Natural killer cell (primary cell): ENCODE measurements at places on chromosomes 5 and 9. TPM values are rescaled to one million over a fixed set of nuclear protein-coding genes. Genes with fewer than 3 reads are reported as not detected.
A peak's percentile ranks its signal among the peaks of the same experiment; 100 is the strongest.

Gene COL23A1
- total RNA-seq, result not detected

Gene FOXE1
- total RNA-seq, result not detected

Gene VAV2
- 3.9 TPM for total RNA-seq

Gene SCGB3A2
- total RNA-seq, result 1.2 TPM

Gene SPINK7
- total RNA-seq, result not detected

Gene IL9
- total RNA-seq, result not detected

Gene CEP120
- total RNA-seq, result 51.2 TPM

Gene GFI1B
- 0.41 TPM for total RNA-seq

Gene SERF1A
- 11.8 TPM for total RNA-seq

Gene LCN6
- not detected for total RNA-seq

Gene NKD2
- not detected for total RNA-seq

Gene ADCY2
- total RNA-seq, result not detected

GRCh38 chr5:102130386-102130785 is 165.7 kb downstream of the SLCO4C1 start:
- no peaks in the 10 kb centered on the region for H3K4me1 ChIP-seq
- DNase-seq, result no peak
- no peaks in the 10 kb centered on the region for H3K27me3 ChIP-seq
- H3K4me3 ChIP-seq, result no peak overlapping the region
- no peak overlapping the region for H3K27ac ChIP-seq

- no peak for DNase-seq
- no peak overlapping the region for H3K4me3 ChIP-seq
- no peaks in the 10 kb centered on the region for H3K4me1 ChIP-seq
- no peak overlapping the region for H3K27ac ChIP-seq
Observed at GRCh38 chr9:87857141-87857947, 25.3 kb upstream of the SPATA31E1 start.

DNA sequence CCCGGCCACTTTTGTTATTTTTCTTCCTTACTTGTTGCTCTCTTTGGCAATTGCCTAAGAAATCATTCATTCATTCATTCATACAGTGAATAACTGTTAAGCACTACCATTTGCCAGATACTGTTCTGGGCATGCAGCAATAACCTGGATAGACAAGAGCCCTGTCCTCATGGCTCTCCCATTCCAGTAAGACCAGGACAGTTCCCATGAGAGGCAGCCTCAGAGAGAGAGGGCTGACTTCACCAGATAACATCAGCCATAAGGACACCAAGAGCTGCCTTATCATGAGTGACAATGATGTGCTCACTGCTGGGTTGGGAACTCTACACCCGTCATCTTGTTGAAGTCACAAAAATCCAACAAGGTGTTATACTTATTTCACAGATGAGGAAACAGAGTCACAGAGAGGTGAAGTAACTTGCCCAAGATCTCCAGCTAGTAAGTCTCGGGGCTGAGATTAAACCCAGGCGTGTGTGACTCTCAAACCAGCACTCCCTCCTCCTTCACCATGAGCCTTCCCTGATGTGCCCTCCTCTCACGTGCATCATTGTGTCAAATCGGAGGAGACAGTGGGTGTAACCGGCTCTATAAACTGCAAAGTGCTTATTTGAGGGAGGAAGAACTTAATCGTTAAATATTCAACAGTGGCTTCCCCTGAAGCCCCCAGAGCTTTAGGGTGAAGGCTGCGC is 61.1 kb upstream of the TBC1D2 start:
- no peak for DNase-seq
- no peaks in the 10 kb centered on the region for H3K4me1 ChIP-seq
- no peak overlapping the region for H3K27ac ChIP-seq
- no peak overlapping the region for H3K4me3 ChIP-seq
- no peaks in the 10 kb centered on the region for H3K27me3 ChIP-seq

- no peak overlapping the region for H3K4me3 ChIP-seq
- H3K27ac ChIP-seq, result no peak overlapping the region
- no peaks in the 10 kb centered on the region for H3K27me3 ChIP-seq
- H3K4me1 ChIP-seq, result peaks cover 6% of the 10 kb centered on the region
Observed at GRCh38 chr9:133255371-133256135, 19.4 kb downstream of the ABO start.

- H3K4me1 ChIP-seq, result no peaks in the 10 kb centered on the region
- H3K27me3 ChIP-seq, result no peaks in the 10 kb centered on the region
- no peaks in the 10 kb centered on the region for H3K36me3 ChIP-seq
- H3K27ac ChIP-seq, result no peak overlapping the region
Observed at GRCh38 chr5:74409166-74409706, 231.3 kb downstream of the ENC1 start.

DNA sequence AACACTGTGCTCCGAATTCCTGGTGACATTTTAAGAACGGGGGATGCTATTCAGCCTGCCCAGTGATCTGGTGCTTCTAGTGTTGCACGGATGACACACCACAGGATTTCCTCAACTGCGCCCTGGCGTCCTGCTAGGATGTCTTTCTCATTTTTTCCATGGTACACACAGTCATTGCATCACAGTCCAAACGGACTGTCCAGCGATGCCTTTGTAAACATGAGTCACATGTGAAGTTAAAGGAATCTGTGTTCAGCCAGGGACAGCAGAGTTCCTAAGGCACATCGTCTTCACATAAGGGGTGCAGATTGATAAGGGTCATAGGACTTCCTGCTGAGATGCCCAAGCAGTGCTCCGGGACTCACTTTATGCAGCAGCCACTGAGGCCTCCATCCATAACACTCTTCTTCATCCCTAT is 9.3 kb upstream of the PTPN3 start:
- no peak for DNase-seq
- H3K36me3 ChIP-seq, result no peaks in the 10 kb centered on the region
- no peak overlapping the region for H3K4me3 ChIP-seq

DNA sequence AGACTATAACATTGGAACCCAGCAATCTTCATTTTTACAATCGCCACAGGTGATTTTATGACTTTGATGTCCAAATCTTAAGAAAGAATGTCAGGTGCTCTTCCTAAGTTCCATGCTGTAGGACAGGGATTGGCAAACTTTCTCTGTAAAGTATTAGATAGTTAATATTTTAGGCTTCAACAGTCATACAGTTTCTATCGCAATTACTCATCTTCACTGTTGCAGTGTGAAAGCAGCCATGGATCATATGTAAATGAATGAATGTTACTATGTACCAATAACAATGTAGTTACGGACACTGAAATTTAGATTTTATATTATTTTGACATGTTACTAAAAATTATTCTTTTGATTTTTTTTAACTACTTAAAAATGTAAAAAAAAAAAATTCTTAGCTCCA is 169.7 kb downstream of the DTWD2 start:
- H3K27ac ChIP-seq, result no peak overlapping the region
- H3K27me3 ChIP-seq, result no peaks in the 10 kb centered on the region
- no peak for DNase-seq
- no peaks in the 10 kb centered on the region for H3K36me3 ChIP-seq

DNA sequence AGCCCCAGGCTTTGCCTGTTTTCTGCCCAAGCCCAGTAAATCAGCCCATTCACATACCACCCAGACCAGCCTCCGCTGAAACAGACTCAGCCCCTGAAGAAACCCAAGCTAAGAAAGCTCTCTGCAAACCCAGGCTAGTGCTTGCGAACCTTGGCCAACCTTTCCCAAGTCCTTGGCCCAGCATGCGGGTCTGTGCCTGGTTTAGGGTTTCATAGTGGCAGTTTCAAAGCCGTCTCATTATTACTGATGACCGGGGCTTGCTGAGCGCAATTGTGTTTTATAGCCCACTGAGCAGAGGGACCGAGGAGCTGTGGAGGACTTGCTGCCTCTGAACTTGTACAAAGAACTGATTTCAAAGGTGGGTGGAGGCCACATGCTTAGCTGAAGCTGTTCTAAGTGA is 584.3 kb downstream of the BNC2 start:
- H3K36me3 ChIP-seq, result no peaks in the 10 kb centered on the region
- DNase-seq, result no peak
- H3K27ac ChIP-seq, result no peak overlapping the region
- H3K4me1 ChIP-seq, result no peaks in the 10 kb centered on the region

DNA sequence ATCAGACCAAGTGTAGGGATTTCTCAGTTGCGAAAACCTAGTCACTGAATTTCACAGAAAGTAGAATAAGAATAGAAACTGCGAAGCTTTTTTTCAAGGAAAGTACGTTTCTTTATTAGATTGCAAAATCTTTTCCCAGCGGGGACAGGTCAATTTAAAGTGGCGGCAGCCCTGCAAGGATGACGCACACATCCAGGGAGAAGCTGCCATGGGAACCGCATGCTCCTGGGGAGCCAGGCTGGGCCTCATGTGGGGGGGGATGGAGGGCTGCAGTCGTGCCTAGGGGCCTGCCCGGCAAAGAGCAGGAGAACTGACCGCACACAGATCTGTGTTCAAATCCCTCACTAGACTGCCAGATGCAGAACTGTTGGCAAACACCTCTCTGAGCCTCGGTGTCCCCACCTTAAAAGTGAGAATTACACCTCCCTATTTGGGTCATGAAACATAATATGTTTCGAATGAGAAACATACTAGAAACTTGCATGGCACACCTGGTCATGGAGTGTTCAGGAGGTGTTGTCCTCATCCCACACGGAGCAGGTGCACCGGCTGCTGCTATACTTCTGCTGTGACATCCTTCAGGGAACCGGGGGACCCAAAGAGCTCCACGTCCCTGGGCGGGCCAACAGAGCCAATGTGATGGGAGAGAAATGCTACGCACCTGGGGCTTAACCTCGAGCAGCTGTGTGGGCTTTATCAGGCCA is 127.8 kb upstream of the PHYKPL start:
- H3K27me3 ChIP-seq, result no peaks in the 10 kb centered on the region
- DNase-seq, result no peak
- peaks cover 14% of the 10 kb centered on the region for H3K4me1 ChIP-seq
- no peak overlapping the region for H3K4me3 ChIP-seq

DNA sequence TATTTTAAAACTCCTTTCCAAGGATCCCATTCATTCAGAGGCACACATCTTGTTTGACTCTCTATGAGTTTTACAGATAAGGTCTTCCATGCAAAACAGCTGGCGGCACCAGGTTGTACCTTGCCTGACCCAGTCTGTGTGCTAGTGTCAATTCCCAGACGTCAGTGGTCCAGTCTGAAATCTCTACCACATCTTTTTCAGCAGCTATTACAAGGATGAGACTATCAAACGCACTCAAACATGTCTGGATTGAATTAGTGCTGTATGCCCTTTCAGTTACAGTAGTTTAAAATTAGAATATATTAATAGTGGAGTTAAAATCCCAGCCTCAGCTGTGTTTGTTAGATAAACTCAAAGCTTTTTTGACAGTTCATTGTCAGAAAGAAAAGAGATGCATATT is 11.7 kb downstream of the CDC14B start:
- H3K4me1 ChIP-seq, result no peaks in the 10 kb centered on the region
- H3K27ac ChIP-seq, result no peak overlapping the region
- DNase-seq, result no peak
- H3K27me3 ChIP-seq, result peaks cover 6% of the 10 kb centered on the region

GRCh38 chr5:169265888-169266287 is 35.1 kb downstream of the SLIT3 start:
- no peak overlapping the region for H3K4me3 ChIP-seq
- no peak overlapping the region for H3K27ac ChIP-seq
- H3K4me1 ChIP-seq, result no peaks in the 10 kb centered on the region
- H3K36me3 ChIP-seq, result no peaks in the 10 kb centered on the region
- H3K27me3 ChIP-seq, result no peaks in the 10 kb centered on the region

DNA sequence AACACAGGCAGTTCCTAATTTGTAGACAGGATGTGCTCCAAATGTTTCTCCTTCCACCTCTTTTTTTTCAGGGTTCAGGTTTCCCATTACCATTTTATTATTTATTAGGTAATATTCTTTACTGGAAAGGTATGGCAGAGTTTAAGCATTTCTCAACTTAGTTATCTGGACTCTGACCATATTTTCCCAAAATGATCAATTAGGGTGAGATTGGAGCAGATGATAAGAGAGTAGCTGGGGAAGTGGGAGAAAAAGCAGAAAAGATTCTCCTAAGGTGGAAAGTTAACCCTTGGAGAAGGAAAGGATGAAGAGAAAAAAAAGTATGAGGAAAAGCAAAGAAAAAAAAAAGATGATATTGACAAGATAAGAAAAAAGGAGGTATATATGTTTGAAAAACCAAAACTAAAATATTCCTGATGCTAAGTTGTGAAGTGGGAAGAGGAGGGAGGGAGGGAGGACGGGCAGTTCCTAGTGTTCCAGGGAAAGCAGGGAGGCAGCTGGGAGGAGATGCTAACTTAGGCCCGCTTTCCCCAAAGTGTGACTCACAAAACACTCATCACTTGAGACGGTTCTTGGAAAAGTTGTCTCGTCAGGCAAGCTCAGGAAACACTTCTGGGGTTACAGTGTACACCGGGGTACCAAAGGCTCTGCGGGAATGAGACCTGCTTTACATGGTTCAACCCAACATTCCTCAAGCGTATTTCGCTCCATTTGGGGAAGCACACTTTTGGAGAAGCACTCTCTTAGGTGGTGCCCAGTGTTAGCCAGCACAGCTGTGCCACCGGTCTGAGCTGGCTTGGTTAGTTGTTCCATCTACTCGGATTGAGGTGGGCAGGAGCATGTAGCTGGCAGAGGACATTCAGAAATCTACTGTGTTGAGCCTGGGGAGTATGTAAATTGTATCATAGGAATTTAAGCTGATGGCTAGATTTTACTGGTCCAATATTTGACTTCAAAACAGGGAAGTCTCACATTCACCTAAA is 35.1 kb downstream of the B4GALT1 start:
- peaks cover 76% of the 10 kb centered on the region for H3K4me1 ChIP-seq
- peak overlapping the region; percentile 82 for H3K27ac ChIP-seq
- no peak for DNase-seq
- H3K27me3 ChIP-seq, result no peaks in the 10 kb centered on the region

DNA sequence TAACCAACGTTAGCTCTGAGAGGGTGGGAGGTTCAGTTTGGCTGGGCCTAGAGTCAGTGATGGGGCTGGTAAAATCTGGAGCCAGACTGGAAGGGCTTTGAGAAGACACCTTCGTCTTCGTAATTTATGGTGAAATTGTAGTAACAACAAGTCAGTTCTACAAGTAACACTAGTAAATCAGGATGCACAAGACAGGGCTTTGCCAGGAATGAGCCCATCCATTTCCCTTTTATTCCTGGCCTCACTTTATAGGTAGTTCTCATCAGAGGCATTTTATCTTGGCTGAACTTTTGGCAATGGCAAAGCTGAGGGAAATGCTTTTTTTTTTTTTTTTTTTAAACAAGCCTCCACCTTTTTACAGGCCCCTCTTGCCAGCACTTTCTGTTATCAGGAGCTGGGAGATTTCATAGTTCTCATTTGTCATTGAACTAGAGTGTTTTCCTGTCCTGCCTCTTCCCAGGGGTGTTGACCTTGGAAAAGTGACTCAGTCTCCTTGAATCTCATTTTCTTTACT is 110.5 kb upstream of the KLF4 start:
- no peak for DNase-seq
- no peaks in the 10 kb centered on the region for H3K36me3 ChIP-seq
- H3K27me3 ChIP-seq, result no peaks in the 10 kb centered on the region
- no peak overlapping the region for H3K4me3 ChIP-seq
- no peak overlapping the region for H3K27ac ChIP-seq
- no peaks in the 10 kb centered on the region for H3K4me1 ChIP-seq

DNA sequence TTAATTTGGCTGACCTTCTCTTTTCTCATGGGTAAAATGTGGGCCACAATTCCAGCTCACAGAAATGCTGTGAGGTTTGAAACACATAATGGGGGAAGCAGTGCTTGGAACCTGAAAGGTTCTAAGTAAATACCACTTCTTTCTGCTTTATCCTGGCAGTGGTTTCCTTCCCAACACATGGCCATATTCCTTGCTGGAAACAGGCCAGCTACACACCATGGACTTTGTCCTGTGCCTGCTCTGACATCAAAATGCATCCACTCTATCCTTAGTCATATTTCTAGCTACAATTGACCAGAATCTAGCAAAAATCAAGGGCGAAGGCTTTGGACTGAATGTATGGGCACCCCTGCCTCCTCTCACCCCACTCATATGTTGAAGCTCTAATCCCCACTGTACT is 93.1 kb upstream of the TRPC7 start:
- no peaks in the 10 kb centered on the region for H3K4me1 ChIP-seq
- no peaks in the 10 kb centered on the region for H3K36me3 ChIP-seq
- no peaks in the 10 kb centered on the region for H3K27me3 ChIP-seq
- H3K4me3 ChIP-seq, result no peak overlapping the region
